ENCODE measurements at places on chromosomes 12 and 14. TPM values are rescaled to one million over a fixed set of nuclear protein-coding genes. Genes with fewer than 3 reads are reported as not detected.

Gene PMEL
- total RNA-seq: 0.98 TPM

GRCh38 chr12:104457746-104458693 lies 1.3 kb downstream of the CHST11 start:
- peak overlapping the region; percentile 81 for H3K27ac ChIP-seq
- H3K4me3 ChIP-seq: peak overlapping the region; percentile 97
- peaks cover 10% of the 10 kb centered on the region for H3K36me3 ChIP-seq
- H3K27me3 ChIP-seq: no peaks in the 10 kb centered on the region

- H3K4me3 ChIP-seq: no peak overlapping the region
- H3K27ac ChIP-seq: no peak overlapping the region
- H3K4me1 ChIP-seq: no peaks in the 10 kb centered on the region
- no peaks in the 10 kb centered on the region for H3K27me3 ChIP-seq
- no peaks in the 10 kb centered on the region for H3K36me3 ChIP-seq
- no peak for DNase-seq
Measured at GRCh38 chr12:84604551-84604950, 308.0 kb downstream of the SLC6A15 start.

DNA sequence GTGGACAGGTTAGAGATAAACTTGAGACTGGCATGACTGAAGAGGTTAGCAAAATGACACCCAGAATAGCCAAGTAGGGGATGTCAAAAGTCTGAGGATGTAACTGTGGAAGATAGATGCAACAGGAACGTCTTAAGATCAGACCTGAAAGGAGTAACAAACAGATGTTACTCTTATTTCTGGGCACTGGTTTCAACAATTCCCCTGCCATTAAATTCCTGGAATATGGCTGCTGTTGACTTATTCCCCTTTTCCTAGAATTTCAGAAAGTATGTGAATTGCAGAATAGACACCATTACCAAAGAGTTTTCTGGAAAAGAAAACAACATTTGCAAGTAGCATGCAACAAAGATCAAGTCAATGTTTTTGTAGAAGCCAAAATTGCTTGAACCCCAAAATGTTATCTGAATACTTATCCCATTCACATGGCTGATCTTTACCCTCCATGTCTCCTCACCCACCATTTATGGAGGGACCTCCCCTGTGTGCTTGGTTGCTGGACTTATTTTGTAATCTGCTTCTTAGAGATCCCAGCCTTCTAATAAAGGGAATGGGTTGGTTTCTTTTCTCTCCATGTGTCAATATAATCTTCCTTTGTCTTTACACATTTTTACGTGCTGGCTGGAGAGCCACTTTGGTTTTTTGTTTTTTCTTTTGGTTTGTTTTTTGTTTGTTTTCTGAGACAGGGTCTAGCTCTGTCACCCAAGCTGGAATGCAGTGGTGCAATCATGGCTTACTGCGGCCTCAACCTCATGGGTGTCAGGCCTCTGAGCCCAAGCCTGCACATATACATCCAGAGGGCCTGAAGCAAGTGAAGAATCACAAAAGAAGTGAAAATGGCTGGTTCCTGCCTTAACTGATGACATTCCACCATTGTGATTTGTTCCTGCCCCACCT lies 57.0 kb downstream of the BBS10 start:
- DNase-seq: no peak
- no peaks in the 10 kb centered on the region for H3K4me1 ChIP-seq
- H3K4me3 ChIP-seq: no peak overlapping the region
- H3K36me3 ChIP-seq: no peaks in the 10 kb centered on the region
- no peaks in the 10 kb centered on the region for H3K27me3 ChIP-seq

GRCh38 chr12:27534060-27534764 lies 10.2 kb downstream of the PPFIBP1 start:
- DNase-seq: no peak
- no peak overlapping the region for H3K27ac ChIP-seq
- H3K27me3 ChIP-seq: peaks cover 12% of the 10 kb centered on the region
- no peak overlapping the region for H3K4me3 ChIP-seq
- H3K4me1 ChIP-seq: no peaks in the 10 kb centered on the region

Gene CD4
- total RNA-seq: 0.27 TPM

Gene IL22
- not detected for total RNA-seq

DNA sequence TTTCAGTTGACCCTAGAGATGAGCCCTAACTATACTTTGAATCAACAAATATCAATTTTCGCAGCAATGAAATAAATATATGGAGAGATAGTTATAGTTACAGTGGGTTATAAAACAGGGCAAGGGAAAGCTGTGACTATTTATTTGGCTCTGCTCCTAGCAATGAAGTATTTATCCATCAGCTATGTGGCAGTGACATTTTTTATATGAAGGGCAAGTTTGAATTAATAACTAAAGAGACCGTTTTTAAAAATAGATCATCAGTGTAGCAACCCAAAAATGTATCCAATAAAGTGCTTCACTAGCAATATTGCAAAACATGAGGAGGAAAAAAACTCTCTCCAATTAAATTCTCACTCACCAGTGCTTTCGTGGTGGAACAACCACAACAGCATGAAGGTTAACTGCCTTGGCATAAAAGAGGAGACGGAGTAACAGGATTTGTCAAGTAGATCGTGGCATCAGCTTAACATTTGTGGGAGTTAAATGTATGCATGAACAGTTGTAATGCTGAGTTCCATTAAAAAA lies 58.1 kb upstream of the NUDT4 start:
- H3K36me3 ChIP-seq: no peaks in the 10 kb centered on the region
- H3K4me1 ChIP-seq: peaks cover 45% of the 10 kb centered on the region
- no peak for DNase-seq

DNA sequence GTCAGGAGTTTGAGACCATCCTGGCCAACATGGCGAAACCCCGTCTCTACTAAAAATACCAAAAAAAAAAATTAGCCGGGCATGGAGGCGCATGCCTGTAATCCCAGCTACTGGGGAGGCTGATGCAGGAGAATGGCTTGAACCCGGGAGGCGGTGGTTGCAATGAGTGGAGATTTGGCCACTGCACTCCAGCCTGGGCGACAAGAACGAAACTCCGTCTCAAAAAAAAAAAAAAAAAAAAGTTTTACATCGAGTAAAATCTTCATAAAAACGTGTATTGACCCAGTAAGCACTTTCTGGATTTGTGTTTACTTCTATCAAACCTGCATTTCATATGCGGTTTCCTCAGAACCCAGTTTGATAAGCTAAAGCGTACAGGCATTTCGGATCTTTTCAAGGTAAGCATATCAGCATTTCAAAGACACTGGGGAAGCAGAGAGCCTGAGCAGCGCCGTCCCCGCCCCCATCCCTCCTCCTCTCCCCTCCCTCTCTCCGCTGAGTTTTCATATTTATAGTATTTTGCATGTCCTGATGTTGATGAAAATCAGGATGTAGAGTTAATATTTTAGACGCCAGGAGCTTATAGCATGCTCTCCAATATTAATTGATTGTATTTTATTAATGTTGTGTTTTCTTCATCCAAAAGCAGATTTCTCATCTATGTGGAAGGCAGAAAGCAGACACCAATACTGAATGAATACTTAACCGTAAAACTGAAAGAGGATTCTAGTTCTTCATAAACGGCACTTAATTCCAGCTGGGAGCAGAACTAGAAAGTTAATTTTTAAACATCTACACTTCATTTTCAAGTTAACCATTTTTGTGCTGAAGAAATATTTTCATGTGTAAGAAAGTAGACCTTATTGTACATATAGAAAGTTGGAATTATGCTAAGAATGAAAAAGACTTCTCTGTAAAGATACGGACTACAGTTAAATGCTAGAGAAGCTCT lies 9.2 kb upstream of the HIP1R start:
- H3K4me1 ChIP-seq: peaks cover 9% of the 10 kb centered on the region
- no peak overlapping the region for H3K4me3 ChIP-seq
- peak; percentile 43 for DNase-seq
- no peak overlapping the region for H3K27ac ChIP-seq
- H3K27me3 ChIP-seq: no peaks in the 10 kb centered on the region

DNA sequence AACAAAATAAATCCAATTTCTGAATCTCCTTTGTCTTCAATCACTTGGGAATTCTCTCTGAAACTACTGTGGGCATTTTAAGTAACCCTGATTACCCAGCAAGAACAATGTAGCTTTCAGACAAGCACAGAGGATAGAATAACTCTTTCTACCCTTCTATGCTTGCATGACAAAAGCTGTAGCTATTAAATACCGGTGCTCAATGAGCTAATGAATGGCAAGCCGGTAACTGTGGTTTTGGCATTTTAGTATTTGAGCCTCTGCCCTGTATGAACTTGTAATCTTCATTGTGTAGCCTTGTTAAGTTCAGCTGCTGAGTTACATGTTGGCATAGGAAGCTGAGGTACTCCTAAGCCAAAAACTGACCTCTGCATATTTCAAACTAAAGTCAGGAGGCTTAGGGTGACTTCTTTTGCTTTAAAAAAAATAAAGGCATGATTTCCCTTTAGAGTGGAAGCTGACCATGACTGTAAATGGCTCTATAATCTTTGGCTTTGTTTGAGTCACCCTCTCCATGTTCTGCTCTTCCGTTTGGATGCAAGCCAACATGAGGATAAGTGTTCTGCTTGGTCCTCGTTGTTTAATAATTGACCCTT lies 171.0 kb upstream of the HIF1A start:
- no peaks in the 10 kb centered on the region for H3K27me3 ChIP-seq
- no peak overlapping the region for H3K4me3 ChIP-seq
- peaks cover 23% of the 10 kb centered on the region for H3K4me1 ChIP-seq
- no peaks in the 10 kb centered on the region for H3K36me3 ChIP-seq

Gene POTEG
- not detected for total RNA-seq

DNA sequence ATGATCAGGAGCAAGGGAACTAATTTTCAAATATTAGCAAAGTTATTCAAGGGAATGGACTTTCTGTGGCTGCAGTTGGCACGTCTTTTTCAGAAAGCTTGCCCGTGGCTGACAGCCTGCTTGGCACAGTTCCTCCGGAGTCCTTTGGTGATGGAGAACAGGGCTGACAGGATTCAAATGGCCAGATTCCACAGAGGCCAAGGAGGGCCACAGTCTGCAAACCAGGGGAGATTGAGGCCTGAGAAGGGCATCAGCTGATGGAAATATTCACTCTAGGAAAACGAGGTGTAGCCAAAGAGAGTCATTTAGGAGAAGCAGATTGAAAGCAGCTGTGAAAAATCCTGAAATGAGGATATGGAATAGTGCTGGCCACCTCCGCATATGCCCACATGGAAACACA lies 178.3 kb downstream of the EMP1 start:
- H3K27me3 ChIP-seq: no peaks in the 10 kb centered on the region
- H3K4me3 ChIP-seq: no peak overlapping the region
- no peak for DNase-seq

- no peak for DNase-seq
- no peaks in the 10 kb centered on the region for H3K27me3 ChIP-seq
Measured at GRCh38 chr14:30990770-30991169, 34.7 kb upstream of the AP4S1 start.
